NCI-H2171 (cell line): ENCODE measurements at places on chromosomes 6 and 20.

DNA sequence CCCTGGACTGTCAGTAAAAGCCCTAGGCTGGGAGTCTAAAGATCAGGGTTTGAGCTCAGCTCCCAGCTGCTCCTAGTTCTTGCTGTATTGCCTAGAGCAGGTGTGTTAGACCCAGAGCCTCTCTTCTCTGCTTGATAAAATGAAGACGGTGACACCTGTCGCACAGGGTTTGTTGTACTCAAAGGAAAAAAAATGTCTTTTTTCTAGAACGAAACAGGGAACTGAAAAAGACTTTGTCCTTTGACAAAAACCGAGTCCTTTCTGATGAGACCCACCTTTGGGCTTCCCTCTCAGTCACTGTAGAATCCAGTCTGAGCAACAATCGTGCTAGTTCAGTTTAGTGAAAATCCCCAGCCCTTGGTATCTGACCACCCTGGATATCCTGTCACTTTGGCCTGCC lies 102.1 kb upstream of the LAMP5 start:
- DNase-seq, result no peak

- DNase-seq, result no peak
These were observed 161.3 kb downstream of the PKHD1 start for GRCh38 chr6:51926125-51926524.

- no peak for DNase-seq
These were observed 103.3 kb downstream of the TNFAIP3 start for GRCh38 chr6:137970368-137970767.

- no peak for DNase-seq
These were observed 21.6 kb downstream of the MOCS3 start for GRCh38 chr20:50980071-50980681.

DNA sequence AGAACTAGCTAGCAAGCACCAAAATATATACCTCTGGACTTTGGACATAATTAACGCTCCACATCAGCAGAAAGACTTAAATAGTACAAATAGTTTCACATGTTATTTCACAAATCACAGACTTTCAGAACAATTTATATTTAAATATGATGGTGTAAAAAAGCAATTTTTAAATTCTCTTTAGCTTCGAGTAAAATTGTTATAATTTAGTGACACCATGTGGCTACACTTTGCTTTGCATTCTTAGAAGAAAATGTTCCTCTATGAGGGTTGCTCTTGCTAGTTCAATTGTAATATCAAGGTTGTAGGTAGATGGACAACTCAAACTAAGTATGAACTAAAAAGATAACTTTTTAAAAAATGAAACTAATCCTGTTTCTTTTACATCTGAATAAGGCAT lies 69.0 kb downstream of the BTBD9 start:
- DNase-seq, result no peak

GRCh38 chr6:5680095-5680494 lies 326.6 kb downstream of the NRN1 start:
- no peak for DNase-seq

DNA sequence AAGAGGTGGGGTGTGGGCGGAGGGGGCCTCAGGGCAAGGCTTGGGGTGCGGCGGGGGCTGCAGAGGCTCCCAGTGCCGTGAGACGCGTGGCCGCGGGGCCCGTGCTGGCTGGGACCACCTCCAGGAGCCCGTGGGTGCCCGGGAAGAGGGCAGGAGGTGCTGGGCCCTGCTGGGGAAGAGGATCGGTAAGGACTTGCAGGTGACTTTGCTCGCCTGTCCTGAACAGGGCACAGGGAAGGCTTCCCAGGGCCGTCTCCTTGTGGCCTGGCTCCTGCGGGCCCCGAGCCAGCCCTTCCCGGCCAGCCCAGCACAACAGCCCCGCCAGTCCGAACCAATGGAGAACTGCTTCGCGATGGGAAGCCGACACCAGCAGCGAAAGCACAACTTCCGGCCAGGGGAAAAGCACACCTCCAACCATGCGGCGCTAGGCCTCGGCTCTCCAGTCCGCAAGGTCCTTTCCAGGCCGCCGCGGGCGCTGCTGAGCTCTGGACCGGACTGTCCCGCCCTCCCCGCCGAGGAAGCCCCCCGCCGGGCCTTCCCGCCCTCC lies 32.3 kb downstream of the IRF4 start:
- no peak for DNase-seq

DNA sequence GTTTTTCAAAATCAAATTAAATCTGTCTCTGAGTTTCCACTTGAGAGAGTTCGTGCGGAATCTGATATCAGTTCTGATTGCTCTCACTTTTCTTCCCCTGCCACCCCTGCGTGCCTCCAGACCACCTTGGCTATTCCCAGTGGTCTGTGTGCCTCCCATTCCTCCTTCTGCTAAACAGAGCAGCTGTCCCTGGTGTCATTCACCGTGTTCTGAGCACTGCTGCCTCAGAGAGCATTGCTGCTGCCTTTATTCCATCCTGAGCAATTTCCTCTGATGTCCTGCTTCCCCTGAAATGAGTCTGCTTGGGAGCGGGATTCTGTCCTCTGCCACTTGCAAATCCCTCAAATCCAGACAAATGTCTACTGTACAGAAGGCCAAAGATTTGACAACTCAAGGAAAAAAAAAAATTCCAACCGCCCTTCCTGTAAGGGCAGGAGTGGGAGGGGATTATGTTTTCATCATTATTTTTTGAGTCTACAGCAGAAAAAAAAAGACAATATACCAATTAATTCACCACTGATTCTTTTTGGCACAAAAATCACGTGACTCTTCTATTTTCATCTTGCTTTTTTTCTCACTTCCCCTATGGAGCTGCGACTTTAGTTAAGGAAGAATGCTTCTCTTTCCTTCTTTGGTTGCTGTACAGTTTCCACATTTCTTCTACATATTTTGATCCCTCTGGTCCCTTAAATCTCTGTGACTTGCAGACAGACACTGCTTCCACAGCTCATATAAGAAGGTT lies 833.0 kb downstream of the EPHA7 start:
- DNase-seq, result no peak

- no peak for DNase-seq
These were observed 64.9 kb downstream of the RREB1 start for GRCh38 chr6:7172649-7173048.

- no peak for DNase-seq
These were observed 49.8 kb upstream of the STXBP5 start for GRCh38 chr6:147154454-147154853.

GRCh38 chr6:43570876-43571441 lies 4.9 kb downstream of the XPO5 start:
- no peak for DNase-seq

- DNase-seq, result no peak
These were observed 404.6 kb downstream of the LAMA2 start for GRCh38 chr6:129287231-129288177.

GRCh38 chr6:40517654-40518053 lies 69.5 kb downstream of the LRFN2 start:
- no peak for DNase-seq

- DNase-seq, result no peak
These were observed 48.1 kb upstream of the MYL9 start for GRCh38 chr20:36493051-36493800.

DNA sequence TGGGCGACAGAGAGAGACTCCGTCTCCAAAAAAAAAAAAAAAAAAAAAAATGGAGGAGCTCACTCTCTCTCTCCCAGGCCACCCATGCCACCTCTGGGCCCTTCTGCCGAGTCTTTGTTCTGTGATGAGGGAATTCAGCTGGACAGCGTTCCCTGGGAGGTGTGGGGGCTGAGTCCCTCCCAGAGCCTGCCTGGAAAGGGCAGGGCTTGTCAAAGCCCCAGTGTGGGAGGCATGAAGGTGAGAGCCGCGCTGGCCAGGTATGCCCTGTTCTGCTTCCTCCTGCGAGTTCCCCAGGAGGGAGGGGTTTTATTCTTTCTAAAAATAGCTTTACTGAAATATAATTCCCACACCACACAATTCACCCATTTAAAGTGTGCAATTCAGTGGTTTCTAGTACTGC lies 69.6 kb downstream of the TMEM242 start:
- no peak for DNase-seq
